ENCODE measurements at places on chromosomes 16 and 17. TPM values are rescaled to one million over a fixed set of nuclear protein-coding genes. Genes with fewer than 3 reads are reported as not detected.

The KREMEN2 gene
- total RNA-seq, result not detected

The CSH1 gene
- total RNA-seq, result not detected

The SLFN14 gene
- not detected for total RNA-seq

The C16orf86 gene
- total RNA-seq, result 3.8 TPM

The GABARAPL2 gene
- total RNA-seq, result 80.6 TPM

The DUSP3 gene
- 73.7 TPM for total RNA-seq

The CDH1 gene
- 0.11 TPM for total RNA-seq

The SLC9A5 gene
- total RNA-seq, result 0.34 TPM

The ELMO3 gene
- total RNA-seq, result 0.86 TPM

The KRT12 gene
- not detected for total RNA-seq

The CACNG5 gene
- not detected for total RNA-seq

The ZPBP2 gene
- total RNA-seq, result not detected

The CHST4 gene
- not detected for total RNA-seq

The ARHGAP44 gene
- total RNA-seq, result 0.43 TPM

The TNFSF13 gene
- total RNA-seq, result 0.34 TPM

The DNAH2 gene
- total RNA-seq, result under 0.01 TPM

The CDRT15L2 gene
- total RNA-seq, result not detected

The PRKCB gene
- total RNA-seq, result not detected

The KCNG4 gene
- total RNA-seq, result not detected

The MYH13 gene
- not detected for total RNA-seq

The KRTAP2-1 gene
- not detected for total RNA-seq

The RAB26 gene
- 0.26 TPM for total RNA-seq

The AGRP gene
- total RNA-seq, result not detected

The C1QTNF8 gene
- total RNA-seq, result not detected

The HOXB3 gene
- total RNA-seq, result 5.7 TPM

The PIPOX gene
- total RNA-seq, result 0.86 TPM

The NSRP1 gene
- total RNA-seq, result 10.7 TPM

The KARS1 gene
- 159 TPM for total RNA-seq

The PABPN1L gene
- total RNA-seq, result not detected

The CCL1 gene
- total RNA-seq, result not detected

The GLP2R gene
- total RNA-seq, result 0.17 TPM

The KRTAP9-8 gene
- not detected for total RNA-seq

The KIF2B gene
- not detected for total RNA-seq

The CCL14 gene
- total RNA-seq, result 12.5 TPM

The TPSD1 gene
- not detected for total RNA-seq

The HASPIN gene
- total RNA-seq, result 1.4 TPM

The TMEM204 gene
- 170 TPM for total RNA-seq

The CCDC144A gene
- total RNA-seq, result 1.1 TPM

The SLC47A1 gene
- total RNA-seq, result 0.34 TPM

Data from dermis lymphatic vessel endothelial cell (primary cell).